ENCODE measurements at places on chromosomes 7 and 10.

- peak; percentile 23 for DNase-seq
Measured at GRCh38 chr10:44723082-44723481, 188.1 kb upstream of the TMEM72 start.

DNA sequence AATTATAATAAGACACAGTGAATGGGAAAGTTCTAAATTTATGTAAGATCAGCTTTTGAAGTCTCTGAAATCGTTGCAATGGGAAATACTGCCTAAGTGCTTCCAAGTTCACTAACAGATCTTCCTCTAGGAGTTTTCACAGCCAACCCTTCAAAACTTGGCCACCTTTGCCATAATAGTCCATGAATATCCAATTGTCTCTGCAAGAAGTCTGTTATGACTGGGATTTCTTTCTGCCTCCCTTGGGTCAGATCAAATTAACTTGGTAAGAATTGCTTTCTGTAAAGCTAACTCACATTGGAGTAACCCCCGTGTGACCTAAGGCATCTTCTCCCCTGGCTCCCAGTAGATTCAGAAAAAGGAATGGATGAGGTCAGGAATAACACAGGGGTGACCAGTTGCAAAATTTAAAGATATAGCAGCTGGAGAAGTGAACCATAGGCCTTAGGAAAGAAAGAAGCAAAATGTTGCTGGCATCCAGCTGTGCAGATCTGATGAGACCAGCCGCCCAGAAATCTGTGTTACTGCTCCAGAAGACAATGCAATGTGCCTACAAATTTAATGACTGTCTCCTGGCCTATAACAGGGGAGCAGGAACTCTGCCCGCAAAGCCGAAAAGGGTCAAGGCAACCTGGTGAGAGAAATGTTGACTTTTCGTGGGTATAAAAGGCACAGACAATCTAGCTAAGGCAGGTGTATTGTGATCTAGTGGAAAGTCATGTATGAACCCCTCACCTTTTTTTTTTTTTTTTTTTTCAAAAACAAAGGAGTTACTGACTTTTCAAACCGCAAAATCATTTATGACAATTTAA lies 7.5 kb upstream of the OPTN start:
- no peak for DNase-seq

DNA sequence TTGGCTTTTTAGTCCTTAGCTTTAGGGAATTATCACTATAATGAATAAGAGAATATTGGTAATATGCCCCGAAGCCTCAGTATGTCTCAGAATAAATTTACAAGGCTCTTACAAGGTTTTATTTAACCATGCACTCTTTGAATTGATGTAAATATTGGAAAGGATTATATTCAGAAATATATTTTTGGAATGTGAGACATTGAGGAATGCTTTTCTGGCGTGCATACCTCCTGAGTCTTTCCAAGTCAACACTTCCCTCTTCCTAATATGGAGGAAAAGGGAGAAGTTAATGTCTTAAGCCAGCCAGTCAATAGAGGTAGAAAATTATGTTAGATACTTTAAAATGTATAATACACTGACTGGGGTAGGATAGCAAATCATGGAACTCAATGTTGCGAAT lies 1.2 kb upstream of the OR2F1 start:
- no peak for DNase-seq

- no peak for DNase-seq
Measured at GRCh38 chr7:101308245-101309085, 13.1 kb downstream of the IFT22 start.

- peak; percentile 47 for DNase-seq
Measured at GRCh38 chr10:112461029-112461887, 14.2 kb downstream of the VTI1A start.

GRCh38 chr7:18913106-18913505 lies 204.3 kb downstream of the TWIST1 start:
- no peak for DNase-seq

- peak; percentile 3 for DNase-seq
Measured at GRCh38 chr7:158473221-158473620, 114.4 kb downstream of the PTPRN2 start.

DNA sequence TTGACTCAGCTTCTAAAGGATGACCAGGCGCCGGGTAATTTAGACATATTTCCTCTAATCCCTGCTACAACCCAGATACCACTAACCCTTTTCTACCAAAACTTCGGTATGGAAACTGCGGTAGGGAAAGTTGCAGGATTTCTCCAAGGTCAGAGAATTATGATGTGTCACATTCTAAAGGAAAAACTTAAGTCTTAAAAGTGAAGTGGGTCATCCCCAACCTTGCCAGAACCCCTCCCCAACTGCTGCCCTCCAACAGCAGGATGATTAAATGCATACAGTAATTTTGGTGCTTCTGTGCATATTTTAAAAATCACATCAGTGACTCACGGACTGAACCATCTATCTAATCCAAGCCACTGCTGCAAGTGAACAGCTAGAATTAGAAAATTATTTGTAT lies 52.7 kb downstream of the GRB10 start:
- DNase-seq: no peak

- DNase-seq: no peak
Measured at GRCh38 chr10:11043446-11044127, 25.9 kb downstream of the CELF2 start.

DNA sequence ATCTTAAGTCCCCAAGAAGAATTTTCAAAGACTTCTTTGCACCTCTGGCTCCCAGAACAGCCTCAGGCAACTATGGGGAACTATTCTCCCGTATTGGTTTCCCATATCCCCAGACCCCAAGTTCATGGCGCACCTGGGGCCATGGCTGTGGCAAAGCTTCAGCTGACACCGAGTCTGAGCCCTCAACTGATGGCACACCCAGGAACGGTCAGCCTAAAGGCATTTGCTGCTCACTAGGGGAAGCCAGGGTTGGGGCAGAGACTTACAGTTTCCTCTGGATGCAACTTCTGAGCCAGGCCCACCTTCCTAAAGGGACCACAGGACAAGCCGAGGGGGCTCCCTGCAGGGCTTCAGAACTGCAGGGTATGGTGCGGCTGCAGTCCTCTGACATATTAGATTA lies 13.7 kb upstream of the CPA1 start:
- DNase-seq: no peak

DNA sequence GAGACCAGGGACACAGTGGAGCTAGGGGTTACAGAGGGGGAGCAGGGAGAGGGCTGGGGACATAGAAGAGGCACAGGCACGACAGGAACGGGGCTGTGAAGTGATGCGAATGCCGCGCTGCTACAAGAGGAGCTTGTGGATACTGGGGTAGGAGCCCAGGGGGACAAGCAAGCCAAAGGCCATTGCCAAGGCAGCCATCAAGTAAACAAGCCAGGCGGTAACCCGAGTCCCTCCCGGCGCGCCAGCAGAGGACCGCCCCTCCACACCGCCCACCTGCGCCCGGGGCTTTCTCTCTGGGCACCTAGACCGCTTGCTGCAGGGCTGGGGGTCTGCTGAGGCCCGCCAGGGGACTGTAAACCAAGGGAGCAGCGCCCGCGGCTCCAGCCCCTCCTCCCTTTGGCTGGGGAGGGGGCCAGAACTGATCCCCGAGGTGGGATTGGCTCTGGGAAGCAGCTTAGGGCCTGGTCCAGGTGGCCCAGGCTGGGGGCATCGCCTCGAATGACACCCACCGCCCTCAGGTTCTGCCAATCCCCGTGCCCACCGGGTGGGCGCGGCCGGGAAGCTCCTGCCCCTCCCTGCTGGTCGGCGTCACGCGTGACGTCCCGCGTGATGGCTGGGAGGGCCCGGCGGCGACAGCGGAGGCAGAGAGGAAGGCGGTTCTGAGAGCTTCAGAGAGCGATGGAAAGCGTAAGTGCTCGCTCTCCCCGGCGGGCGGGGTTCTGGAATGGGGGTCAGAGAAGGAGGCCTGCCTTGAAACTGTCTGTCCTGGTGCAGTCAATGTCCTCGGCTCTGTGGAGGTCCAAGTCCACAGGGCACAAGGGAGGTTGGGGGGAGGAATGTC lies 982 bp downstream of the SFXN3 start:
- DNase-seq: peak; percentile 87

GRCh38 chr10:108166401-108166800 lies 1001.9 kb upstream of the SORCS1 start:
- DNase-seq: no peak

DNA sequence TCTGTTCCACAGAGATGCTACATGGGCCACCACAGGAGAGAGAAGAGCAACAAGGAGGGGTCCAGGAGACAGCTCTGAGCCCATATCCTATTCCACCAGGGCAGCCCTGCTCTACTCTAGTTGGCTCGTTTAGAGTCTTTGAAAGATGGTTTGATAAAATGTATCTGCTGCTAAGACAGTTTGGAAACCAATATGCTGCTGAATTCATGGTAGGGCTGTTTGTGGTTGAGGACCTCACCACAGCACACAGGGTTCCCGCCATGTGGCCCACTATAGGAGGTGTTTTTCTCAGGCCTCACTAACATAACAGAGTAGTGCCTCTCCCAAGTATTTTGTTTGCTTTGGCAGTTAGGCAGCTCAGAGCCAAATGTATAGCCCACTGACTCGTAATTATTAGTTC lies 35.8 kb upstream of the ZC3HAV1L start:
- DNase-seq: no peak

DNA sequence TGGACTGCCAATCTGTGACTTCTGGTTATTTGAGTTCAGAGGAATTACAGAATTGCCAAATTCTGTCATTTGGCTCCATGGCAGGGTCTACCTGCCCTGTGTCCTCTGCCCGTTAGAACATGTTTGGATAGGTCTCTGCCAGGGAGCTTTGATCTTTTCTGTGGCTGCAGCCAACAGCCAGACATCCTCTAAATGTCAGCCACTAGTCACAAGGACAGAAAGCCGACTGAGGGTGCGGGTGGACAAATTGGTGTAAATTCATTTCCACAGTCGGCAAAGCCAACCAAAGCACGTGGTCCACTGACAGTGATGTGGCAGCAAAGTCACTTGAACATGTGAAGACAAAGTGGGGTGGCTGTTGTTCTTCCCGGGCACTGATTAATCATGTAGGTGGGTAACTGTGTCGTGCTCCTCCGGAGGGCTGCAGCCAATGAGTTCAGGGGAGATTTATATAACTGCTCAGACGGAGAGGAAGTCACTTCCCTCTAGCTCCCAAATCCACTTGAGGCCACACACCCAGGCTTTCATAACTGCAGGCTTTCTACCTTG lies 26.7 kb upstream of the CAMK1D start:
- DNase-seq: peak; percentile 44

DNA sequence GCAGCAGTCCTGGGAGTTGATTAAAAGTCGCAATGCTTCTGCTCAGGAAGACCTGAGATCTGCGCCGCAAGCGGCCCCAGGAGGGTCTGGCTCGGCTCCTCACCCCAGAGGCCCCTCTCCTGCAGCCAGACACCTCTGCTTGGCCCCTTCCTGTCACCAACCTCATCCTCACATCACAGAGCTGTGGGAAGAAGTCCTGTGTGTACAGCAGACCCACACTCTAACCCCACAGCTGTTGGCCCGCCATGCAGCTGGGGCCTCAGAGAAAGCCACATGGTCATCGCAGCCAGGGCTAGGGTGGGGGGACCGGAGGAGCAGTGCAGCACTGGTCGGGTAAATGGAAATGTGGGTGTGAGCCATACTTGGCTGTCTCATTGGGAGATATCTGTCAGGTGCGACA lies 97.7 kb downstream of the RGS10 start:
- no peak for DNase-seq

GRCh38 chr10:80786322-80786721 lies 248.6 kb downstream of the SH2D4B start:
- no peak for DNase-seq

DNA sequence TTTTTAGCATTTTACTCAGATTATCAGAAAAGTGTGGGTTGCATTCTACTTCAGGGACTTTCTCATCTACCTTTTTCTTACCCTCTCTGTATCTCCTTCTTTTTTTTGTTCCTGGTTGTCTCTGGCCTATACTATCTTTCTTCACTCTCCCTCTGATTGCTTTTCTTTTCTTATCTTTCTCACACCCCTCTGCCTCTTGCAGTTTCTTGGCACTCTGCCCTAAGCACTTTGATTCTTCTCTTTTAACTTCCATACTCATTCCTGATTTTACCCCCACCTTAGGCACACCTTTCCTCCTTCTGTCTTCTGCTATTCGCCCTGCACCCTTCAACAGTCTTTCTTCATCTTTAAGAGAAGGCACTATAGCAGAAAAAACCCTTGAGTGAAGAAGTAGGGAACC lies 92.8 kb upstream of the HPS1 start:
- no peak for DNase-seq

GRCh38 chr7:31000161-31000693 lies 36.5 kb downstream of the GHRHR start:
- DNase-seq: peak; percentile 8

DNA sequence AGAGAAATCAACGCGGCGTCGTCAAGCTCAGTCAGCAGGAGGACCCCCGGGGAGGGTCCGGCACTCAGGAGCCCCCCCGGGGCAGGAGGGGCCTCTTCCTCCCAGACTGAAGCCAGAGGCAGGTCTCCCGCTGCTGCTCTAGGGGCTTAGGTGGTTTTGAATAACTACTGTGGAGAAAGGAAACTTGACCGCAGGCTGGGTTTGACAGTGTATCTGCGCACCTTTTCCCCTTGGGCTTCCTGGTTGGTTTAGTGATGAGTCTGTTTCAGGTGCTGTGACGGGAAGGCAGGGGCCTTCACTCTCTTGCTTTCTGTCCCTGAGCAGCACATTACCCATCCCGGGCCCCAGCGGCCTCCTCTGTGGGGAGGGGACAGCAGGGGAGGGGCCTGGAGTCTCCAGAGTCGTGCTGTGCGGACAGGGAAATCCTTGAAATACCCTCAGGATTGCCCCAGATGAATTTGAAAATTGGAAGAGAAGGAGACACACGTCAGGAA lies 262.2 kb downstream of the ADARB2 start:
- DNase-seq: no peak

DNA sequence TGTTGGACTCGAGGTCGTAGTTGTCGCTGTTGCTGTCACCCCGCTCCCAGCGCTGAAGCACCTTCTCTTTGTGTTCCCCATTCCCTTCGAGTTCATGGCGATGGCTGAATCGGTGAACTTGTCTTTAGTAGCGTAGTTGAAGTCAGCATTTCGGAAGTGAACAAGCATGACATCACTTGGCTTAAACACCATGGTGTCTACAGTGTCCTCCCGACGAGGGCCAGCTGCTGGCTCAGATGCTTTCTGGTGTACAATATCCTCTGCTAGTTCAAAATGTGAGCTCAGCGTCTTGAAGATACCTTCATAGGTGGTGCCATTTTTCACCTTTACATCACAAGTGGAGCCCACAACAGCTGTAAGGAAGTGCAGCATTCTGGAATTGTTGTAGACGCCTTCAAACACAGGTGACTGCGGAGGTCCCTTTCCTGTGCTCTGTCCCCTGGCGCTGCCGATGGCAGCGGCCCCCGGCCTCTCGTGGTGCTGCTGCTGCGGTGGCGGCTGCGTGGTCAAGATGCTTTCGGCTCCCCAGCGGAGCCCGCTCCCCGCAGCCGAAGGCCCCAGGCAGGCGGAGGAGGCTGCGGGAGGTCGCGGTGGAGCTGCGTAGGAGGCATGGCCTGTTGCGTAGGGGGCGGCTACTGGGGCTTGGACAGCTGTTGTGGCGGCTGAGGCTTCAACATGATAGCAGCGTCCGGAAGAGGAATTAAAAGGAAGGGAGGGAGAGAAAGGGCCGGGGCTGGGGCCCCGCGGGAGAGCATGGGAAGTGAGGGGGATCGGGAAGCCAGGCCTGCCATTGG lies 59.3 kb downstream of the ANKMY2 start:
- no peak for DNase-seq

GRCh38 chr7:111760043-111760442 lies 197.8 kb upstream of the IMMP2L start:
- no peak for DNase-seq

Data from inflammatory macrophage (primary cell).